ENCODE measurements at places on chromosomes 13 and 19. TPM values are rescaled to one million over a fixed set of nuclear protein-coding genes. Genes with fewer than 3 reads are reported as not detected.

Gene IL4I1
- total RNA-seq, result 3.7 TPM

Gene CERS1
- 0.55 TPM for total RNA-seq

Gene SIRT2
- 54.8 TPM for total RNA-seq

Gene LENG9
- 13.8 TPM for total RNA-seq

Gene HCN2
- 0.37 TPM for total RNA-seq

Gene MAST1
- 0.88 TPM for total RNA-seq

Gene ZIK1
- total RNA-seq, result 4.3 TPM

Gene NRTN
- total RNA-seq, result 3.3 TPM

Gene GIPC3
- 2.1 TPM for total RNA-seq

Gene PTH2
- total RNA-seq, result not detected

Gene ADGRE3
- total RNA-seq, result 2.1 TPM

Gene CGB1
- total RNA-seq, result not detected

Gene NANOS3
- total RNA-seq, result not detected

Gene TUBA3C
- not detected for total RNA-seq

Gene GPC6
- total RNA-seq, result 31.4 TPM

Gene CBY2
- not detected for total RNA-seq

Gene NDUFB7
- 192 TPM for total RNA-seq

Gene HSD17B14
- total RNA-seq, result 12.8 TPM

Gene C13orf42
- 0.23 TPM for total RNA-seq

Gene DLEU7
- total RNA-seq, result 0.80 TPM

Gene APC2
- total RNA-seq, result 0.37 TPM

Gene TTC9B
- not detected for total RNA-seq

Gene FBL
- total RNA-seq, result 152 TPM

Gene CPB2
- total RNA-seq, result not detected

Gene ATP5F1D
- 27.1 TPM for total RNA-seq

Gene TRPC4
- total RNA-seq, result 3.1 TPM

Gene STOML3
- total RNA-seq, result 5.1 TPM

Gene VSTM1
- 1.4 TPM for total RNA-seq

Data from lung (tissue), 17 donors.